ENCODE measurements at places on chromosomes 12 and 14. TPM values are rescaled to one million over a fixed set of nuclear protein-coding genes. Genes with fewer than 3 reads are reported as not detected.

Gene OAS2
- 6.0 TPM for total RNA-seq

GRCh38 chr14:44525237-44525636, 18.2 kb upstream of the FSCB start:
- no peaks in the 10 kb centered on the region for H3K36me3 ChIP-seq
- DNase-seq: no peak
- no peak overlapping the region for H3K4me3 ChIP-seq
- H3K27me3 ChIP-seq: no peaks in the 10 kb centered on the region

DNA sequence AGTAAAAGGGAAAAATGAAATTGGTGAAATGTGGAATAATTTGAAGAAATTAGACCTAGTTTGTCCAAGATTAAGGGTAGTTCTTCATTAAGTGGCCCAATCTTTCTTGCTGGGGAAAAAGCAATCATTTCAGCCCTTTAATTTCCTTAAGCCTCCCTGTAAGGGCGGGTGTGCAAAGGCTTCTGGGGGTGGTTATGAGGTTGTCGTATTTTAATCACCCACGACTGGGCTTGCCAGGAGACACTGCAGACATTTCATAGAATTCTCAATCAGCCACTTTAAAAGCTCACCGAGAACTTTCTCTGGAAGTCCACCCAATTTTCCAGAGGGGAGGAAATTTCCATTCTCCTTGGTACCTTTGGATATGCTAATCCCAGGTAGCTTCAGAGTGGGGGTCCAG, 43.4 kb downstream of the DLK1 start:
- H3K4me1 ChIP-seq: no peaks in the 10 kb centered on the region
- no peaks in the 10 kb centered on the region for H3K36me3 ChIP-seq
- no peak overlapping the region for H3K4me3 ChIP-seq
- no peak for DNase-seq

DNA sequence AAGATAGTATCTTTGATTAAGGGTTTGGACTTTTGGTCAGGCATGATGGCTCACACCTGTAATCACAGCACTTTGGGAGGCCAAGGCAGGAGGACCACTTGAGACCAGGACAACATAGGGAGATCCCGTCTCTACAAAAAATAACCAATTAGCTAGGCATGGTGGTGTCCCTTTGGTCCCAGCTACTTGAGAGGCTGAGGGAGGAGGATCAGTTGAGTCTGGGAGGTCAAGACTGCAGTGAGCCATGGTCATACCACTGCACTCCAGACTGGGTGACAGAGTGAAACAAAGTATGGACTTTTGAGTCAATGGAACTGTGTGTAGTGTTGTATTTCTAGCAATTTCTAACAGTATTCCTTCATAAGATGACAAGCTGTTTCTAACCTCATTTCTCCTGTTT, 38.7 kb upstream of the CCDC88C start:
- H3K27me3 ChIP-seq: no peaks in the 10 kb centered on the region
- DNase-seq: no peak

Gene GZMB
- total RNA-seq: not detected

Gene SIX6
- not detected for total RNA-seq

DNA sequence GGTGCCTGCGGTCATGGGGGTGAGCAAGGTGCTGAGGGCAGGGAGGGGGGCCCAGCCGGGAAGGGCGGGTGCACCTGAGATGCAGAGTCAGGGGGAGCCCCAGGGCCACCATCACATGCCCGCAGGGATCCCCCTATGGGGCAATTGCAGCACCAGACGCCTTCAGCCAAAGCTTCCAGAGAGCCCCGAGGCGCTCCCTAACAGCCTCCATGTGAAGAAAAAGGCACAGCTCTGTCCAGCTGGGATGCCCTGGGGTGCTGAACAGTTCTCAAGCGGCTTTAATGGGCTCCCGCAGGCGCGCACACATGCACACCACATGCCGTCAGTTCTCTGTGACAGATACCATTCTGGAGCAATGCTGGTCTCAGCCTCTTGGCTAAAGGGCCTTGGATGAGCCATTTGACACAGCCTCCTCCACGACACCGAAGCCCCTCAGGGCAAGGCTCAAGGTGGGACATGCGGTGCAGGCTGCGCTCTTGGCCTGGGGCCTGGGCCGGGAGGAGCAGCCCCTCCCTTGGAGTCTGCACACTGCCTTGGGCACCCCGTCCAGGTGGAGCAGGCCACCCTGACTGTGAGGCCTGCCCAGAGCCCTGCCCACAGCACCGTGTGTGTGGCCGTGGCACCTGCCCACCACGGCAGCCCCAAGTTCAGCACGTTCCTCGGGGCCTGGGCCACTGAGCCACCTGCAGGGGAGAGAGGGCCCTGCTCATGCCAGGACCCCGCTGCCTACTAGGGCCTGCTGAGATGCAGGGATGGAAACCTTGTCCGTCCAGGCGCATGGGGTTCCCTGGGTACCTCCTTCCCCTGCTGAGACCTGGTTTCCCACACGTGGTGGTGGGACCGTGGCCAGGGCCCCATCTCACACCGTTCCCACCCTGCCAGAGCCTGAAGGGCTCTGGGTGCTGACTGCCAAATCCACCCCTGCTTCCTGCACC, 7.7 kb downstream of the XRCC3 start:
- DNase-seq: no peak
- H3K4me1 ChIP-seq: peaks cover 17% of the 10 kb centered on the region
- peaks cover 15% of the 10 kb centered on the region for H3K36me3 ChIP-seq
- no peak overlapping the region for H3K27ac ChIP-seq
- no peaks in the 10 kb centered on the region for H3K27me3 ChIP-seq
- no peak overlapping the region for H3K4me3 ChIP-seq

- H3K4me1 ChIP-seq: no peaks in the 10 kb centered on the region
- DNase-seq: no peak
- H3K27me3 ChIP-seq: no peaks in the 10 kb centered on the region
These were observed 14.9 kb downstream of the CCDC63 start for GRCh38 chr12:110861729-110862128.

GRCh38 chr14:104802394-104803184, 1.7 kb downstream of the ZBTB42 start:
- no peak overlapping the region for H3K4me3 ChIP-seq
- H3K36me3 ChIP-seq: no peaks in the 10 kb centered on the region
- peaks cover 47% of the 10 kb centered on the region for H3K4me1 ChIP-seq
- DNase-seq: no peak
- H3K27ac ChIP-seq: no peak overlapping the region

DNA sequence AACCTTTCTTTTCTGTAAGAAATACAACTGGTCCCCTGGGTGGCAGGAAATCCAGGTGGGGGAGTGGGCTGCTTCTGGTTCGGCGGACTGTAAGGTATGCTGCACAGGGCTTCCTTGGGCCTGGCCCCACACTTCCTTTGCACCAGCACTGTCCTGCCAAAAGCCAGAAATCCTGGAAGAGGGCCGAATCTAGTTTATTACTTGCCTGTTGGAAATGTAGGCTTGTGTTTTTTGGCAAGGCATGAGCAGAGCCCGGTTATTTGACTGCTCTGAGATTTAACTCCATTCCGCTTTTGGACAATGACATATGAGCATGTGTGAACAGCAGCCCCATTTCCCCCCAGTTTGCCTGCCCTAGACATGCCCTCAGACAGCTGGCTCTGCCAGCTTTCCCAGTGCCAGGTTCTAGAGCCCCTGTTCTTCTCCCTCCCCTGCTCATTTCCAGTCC, 86.6 kb downstream of the BORCS5 start:
- peaks cover 17% of the 10 kb centered on the region for H3K4me1 ChIP-seq
- H3K27me3 ChIP-seq: no peaks in the 10 kb centered on the region
- H3K27ac ChIP-seq: peak overlapping the region; percentile 4
- no peaks in the 10 kb centered on the region for H3K36me3 ChIP-seq
- no peak overlapping the region for H3K4me3 ChIP-seq

GRCh38 chr12:127785540-127785939, 481.4 kb upstream of the TMEM132C start:
- no peaks in the 10 kb centered on the region for H3K27me3 ChIP-seq
- no peak overlapping the region for H3K27ac ChIP-seq
- H3K4me3 ChIP-seq: no peak overlapping the region
- no peaks in the 10 kb centered on the region for H3K4me1 ChIP-seq

DNA sequence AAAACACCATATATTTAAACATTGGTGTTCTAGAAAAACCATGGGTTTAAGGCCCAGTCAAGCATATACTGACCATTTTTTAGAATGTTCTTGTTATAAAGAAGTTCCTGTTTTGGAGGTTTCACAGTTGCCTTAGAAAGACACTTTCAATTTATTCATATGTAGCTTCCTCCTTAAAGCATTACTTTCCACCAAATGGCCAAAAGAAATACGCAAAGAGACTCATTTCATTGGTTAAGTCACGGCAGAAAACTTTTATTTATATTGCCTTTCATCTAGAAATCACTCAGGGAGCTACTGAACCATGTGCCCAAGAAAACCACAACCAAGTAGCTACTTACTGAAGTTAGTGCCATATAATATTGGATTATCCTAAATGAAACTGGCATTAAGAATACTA, 40.0 kb downstream of the MYBPC1 start:
- H3K27ac ChIP-seq: peak overlapping the region; percentile 25
- H3K4me3 ChIP-seq: no peak overlapping the region
- H3K27me3 ChIP-seq: no peaks in the 10 kb centered on the region
- DNase-seq: no peak
- no peaks in the 10 kb centered on the region for H3K36me3 ChIP-seq

- H3K36me3 ChIP-seq: no peaks in the 10 kb centered on the region
- no peak overlapping the region for H3K4me3 ChIP-seq
- no peaks in the 10 kb centered on the region for H3K4me1 ChIP-seq
- DNase-seq: no peak
- H3K27me3 ChIP-seq: no peaks in the 10 kb centered on the region
These were observed 29.4 kb upstream of the FBRSL1 start for GRCh38 chr12:132460571-132460970.

- H3K27me3 ChIP-seq: no peaks in the 10 kb centered on the region
- no peak overlapping the region for H3K4me3 ChIP-seq
- DNase-seq: no peak
- H3K36me3 ChIP-seq: no peaks in the 10 kb centered on the region
These were observed 11.3 kb downstream of the CACNA1C start for GRCh38 chr12:2064071-2064507.

Gene DDN
- not detected for total RNA-seq

- H3K4me1 ChIP-seq: peaks cover 40% of the 10 kb centered on the region
- no peak overlapping the region for H3K27ac ChIP-seq
- no peak for DNase-seq
- no peaks in the 10 kb centered on the region for H3K36me3 ChIP-seq
These were observed 7.3 kb downstream of the ULK1 start for GRCh38 chr12:131901431-131902331.

DNA sequence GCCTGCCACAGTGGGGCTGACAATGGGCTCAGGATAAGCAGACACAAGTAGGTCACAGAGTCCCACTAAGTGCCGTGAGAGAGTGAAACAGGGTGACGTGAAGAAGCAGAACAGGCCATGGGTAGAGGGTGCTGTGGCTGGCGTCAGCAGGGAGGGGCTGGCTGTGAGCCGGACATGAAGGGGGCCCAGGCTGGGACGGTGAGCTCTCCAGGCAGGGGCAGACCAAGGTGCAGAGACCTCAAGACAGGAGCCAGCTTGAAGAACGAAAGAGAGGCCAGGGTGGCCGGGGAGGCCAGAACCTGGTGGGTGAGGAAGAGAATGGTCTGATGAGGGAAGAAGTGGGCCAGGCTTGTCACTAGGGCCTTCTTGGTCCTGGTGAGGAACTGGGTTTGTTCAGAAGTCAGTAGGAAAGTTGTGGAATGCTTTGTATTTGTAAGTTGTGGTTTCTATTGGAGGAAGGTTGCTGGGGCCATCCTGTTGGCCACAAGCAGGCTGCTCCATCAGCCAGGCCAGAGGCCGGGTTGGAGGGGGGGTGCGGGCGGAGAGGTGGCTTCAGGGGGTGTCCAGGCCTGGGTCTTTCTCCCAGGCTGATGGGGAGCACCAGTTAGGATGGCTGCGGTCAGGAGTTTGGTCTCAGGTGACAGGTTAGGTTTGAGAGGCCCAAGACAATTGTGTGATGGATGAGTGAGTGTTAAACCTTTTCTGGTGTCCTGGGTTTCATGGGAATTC, 21.4 kb upstream of the MLXIP start:
- no peak overlapping the region for H3K4me3 ChIP-seq
- peaks cover 14% of the 10 kb centered on the region for H3K4me1 ChIP-seq
- no peak for DNase-seq
- H3K27me3 ChIP-seq: no peaks in the 10 kb centered on the region
- H3K27ac ChIP-seq: no peak overlapping the region
- no peaks in the 10 kb centered on the region for H3K36me3 ChIP-seq

GRCh38 chr14:31965735-31966598, 111.1 kb upstream of the ARHGAP5 start:
- H3K4me1 ChIP-seq: no peaks in the 10 kb centered on the region
- no peaks in the 10 kb centered on the region for H3K27me3 ChIP-seq
- no peak overlapping the region for H3K4me3 ChIP-seq

GRCh38 chr12:66113471-66113870, 17.1 kb downstream of the LLPH start:
- no peak overlapping the region for H3K4me3 ChIP-seq
- no peak overlapping the region for H3K27ac ChIP-seq

Gene ALDH6A1
- 31.4 TPM for total RNA-seq

GRCh38 chr12:90253674-90254181, 545.1 kb upstream of the ATP2B1 start:
- no peak overlapping the region for H3K4me3 ChIP-seq
- H3K36me3 ChIP-seq: no peaks in the 10 kb centered on the region
- H3K4me1 ChIP-seq: peaks cover 8% of the 10 kb centered on the region
- DNase-seq: peak; percentile 11
- no peak overlapping the region for H3K27ac ChIP-seq
- no peaks in the 10 kb centered on the region for H3K27me3 ChIP-seq

- H3K4me3 ChIP-seq: no peak overlapping the region
- no peaks in the 10 kb centered on the region for H3K36me3 ChIP-seq
- no peak overlapping the region for H3K27ac ChIP-seq
- DNase-seq: no peak
- H3K27me3 ChIP-seq: no peaks in the 10 kb centered on the region
These were observed 2.9 kb downstream of the RAD52 start for GRCh38 chr12:946631-947030.

GRCh38 chr14:26204728-26205479, 392.9 kb downstream of the NOVA1 start:
- H3K4me1 ChIP-seq: no peaks in the 10 kb centered on the region
- no peak overlapping the region for H3K27ac ChIP-seq
- H3K36me3 ChIP-seq: no peaks in the 10 kb centered on the region
- DNase-seq: peak; percentile 58

- peaks cover 10% of the 10 kb centered on the region for H3K4me1 ChIP-seq
- DNase-seq: peak; percentile 14
- H3K36me3 ChIP-seq: no peaks in the 10 kb centered on the region
These were observed at the start of gene CLEC14A for GRCh38 chr14:38255673-38256532. Gene CLEC14A (minus strand): TSS chr14:38256093. CDS start chr14:38256022, 71 bp downstream.

GRCh38 chr14:60226298-60226697, 22.7 kb upstream of the PPM1A start:
- DNase-seq: no peak
- H3K4me3 ChIP-seq: no peak overlapping the region
- H3K4me1 ChIP-seq: no peaks in the 10 kb centered on the region
- H3K27me3 ChIP-seq: no peaks in the 10 kb centered on the region
- H3K36me3 ChIP-seq: no peaks in the 10 kb centered on the region

Gene PPP1R1A
- total RNA-seq: 1.3 TPM

GRCh38 chr12:117169548-117169947, 20.7 kb downstream of the FBXO21 start:
- H3K4me3 ChIP-seq: no peak overlapping the region
- H3K36me3 ChIP-seq: peaks cover 71% of the 10 kb centered on the region
- no peak overlapping the region for H3K27ac ChIP-seq
- H3K27me3 ChIP-seq: no peaks in the 10 kb centered on the region

- DNase-seq: no peak
- H3K4me3 ChIP-seq: no peak overlapping the region
- H3K27me3 ChIP-seq: no peaks in the 10 kb centered on the region
- no peak overlapping the region for H3K27ac ChIP-seq
These were observed 84.7 kb downstream of the NTF3 start for GRCh38 chr12:5516371-5517241.

- H3K36me3 ChIP-seq: no peaks in the 10 kb centered on the region
- H3K27ac ChIP-seq: no peak overlapping the region
- no peaks in the 10 kb centered on the region for H3K27me3 ChIP-seq
- H3K4me3 ChIP-seq: no peak overlapping the region
These were observed 1226.5 kb downstream of the GALC start for GRCh38 chr14:86766469-86766868.

All from thyroid gland (tissue), 4 donors.